ENCODE measurements at places on chromosomes 4 and X. TPM values are rescaled to one million over a fixed set of nuclear protein-coding genes. Genes with fewer than 3 reads are reported as not detected.

DNA sequence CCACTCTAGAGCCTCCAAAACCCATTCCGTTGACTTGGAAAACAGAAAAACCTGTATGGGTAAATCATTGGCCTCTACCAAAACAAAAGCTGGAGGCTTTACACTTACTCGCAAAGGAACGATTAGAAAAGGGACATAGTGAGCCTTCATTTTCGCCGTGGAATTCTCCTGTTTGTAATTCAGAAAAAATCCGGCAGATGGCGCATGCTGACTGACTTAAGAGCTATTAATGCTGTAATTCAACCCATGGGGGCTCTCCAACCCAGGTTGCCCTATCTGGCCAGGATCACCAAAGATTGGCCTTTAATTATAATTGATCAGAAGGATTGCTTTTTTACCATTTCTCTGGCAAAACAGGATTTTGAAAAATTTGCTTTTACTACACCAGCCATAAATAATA, 60.8 kb downstream of the ZNF732 start:
- DNase-seq = peak; percentile 35
- no peaks in the 10 kb centered on the region for H3K27me3 ChIP-seq
- no peak overlapping the region for H3K27ac ChIP-seq
- no peak overlapping the region for H3K4me3 ChIP-seq
- H3K36me3 ChIP-seq = no peaks in the 10 kb centered on the region
- H3K4me1 ChIP-seq = no peaks in the 10 kb centered on the region

KDR gene
- polyA plus RNA-seq = 80.5 TPM

- no peaks in the 10 kb centered on the region for H3K27me3 ChIP-seq
- DNase-seq = no peak
- H3K4me3 ChIP-seq = no peak overlapping the region
- H3K27ac ChIP-seq = no peak overlapping the region
- H3K4me1 ChIP-seq = peaks cover 15% of the 10 kb centered on the region
Measured at GRCh38 chr4:103073792-103074438, 2.6 kb downstream of the SLC9B2 start.

GRCh38 chrX:1658071-1658491, 43.2 kb downstream of the ASMT start:
- H3K27ac ChIP-seq = peak overlapping the region; percentile 38
- peak overlapping the region; percentile 60 for H3K4me3 ChIP-seq
- peaks cover 8% of the 10 kb centered on the region for H3K4me1 ChIP-seq
- H3K36me3 ChIP-seq = no peaks in the 10 kb centered on the region
- no peaks in the 10 kb centered on the region for H3K27me3 ChIP-seq

- no peak overlapping the region for H3K27ac ChIP-seq
- no peaks in the 10 kb centered on the region for H3K36me3 ChIP-seq
- no peak overlapping the region for H3K4me3 ChIP-seq
Measured at GRCh38 chr4:130825284-130825683, 1729.3 kb downstream of the C4orf33 start.

GRCh38 chr4:138236037-138236436, 6.1 kb downstream of the SLC7A11 start:
- DNase-seq = no peak
- peak overlapping the region; percentile 89 for H3K27ac ChIP-seq
- H3K27me3 ChIP-seq = no peaks in the 10 kb centered on the region
- H3K4me1 ChIP-seq = peaks cover 48% of the 10 kb centered on the region
- no peaks in the 10 kb centered on the region for H3K36me3 ChIP-seq

TLR6 gene
- polyA plus RNA-seq = 0.16 TPM

DNA sequence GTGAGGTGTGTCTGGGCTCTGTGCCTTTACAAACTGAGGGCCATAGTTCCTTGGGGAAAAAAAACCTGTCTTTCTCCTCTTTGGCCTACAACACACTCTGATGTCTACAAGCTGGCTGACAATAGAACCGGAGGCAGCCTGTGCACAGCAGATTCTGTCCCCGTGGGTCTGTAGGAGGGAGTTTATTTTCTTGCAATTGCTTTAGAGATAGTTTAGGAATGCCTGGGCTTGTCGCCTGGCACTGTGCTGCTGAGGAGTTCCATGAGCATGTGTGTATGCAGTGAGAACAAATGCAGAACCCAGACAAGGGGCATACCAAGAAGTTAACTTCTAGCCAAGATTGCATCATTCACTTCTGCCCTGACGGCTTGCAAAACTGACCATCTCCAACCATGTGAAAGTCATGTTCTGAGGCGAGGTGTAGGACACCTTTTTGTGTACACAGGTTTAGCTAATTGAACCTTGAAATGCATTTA, 54.1 kb downstream of the CCNI start:
- peaks cover 10% of the 10 kb centered on the region for H3K4me1 ChIP-seq
- no peak overlapping the region for H3K4me3 ChIP-seq
- DNase-seq = no peak
- H3K27me3 ChIP-seq = no peaks in the 10 kb centered on the region
- no peak overlapping the region for H3K27ac ChIP-seq
- peaks cover 26% of the 10 kb centered on the region for H3K36me3 ChIP-seq

GRCh38 chr4:84901173-84901572, 65.3 kb downstream of the WDFY3 start:
- H3K36me3 ChIP-seq = peaks cover 3% of the 10 kb centered on the region
- no peak for DNase-seq
- H3K27ac ChIP-seq = no peak overlapping the region

GRCh38 chr4:173509036-173510001, 20.7 kb downstream of the HAND2 start:
- peaks cover 14% of the 10 kb centered on the region for H3K4me1 ChIP-seq
- no peaks in the 10 kb centered on the region for H3K36me3 ChIP-seq

DNA sequence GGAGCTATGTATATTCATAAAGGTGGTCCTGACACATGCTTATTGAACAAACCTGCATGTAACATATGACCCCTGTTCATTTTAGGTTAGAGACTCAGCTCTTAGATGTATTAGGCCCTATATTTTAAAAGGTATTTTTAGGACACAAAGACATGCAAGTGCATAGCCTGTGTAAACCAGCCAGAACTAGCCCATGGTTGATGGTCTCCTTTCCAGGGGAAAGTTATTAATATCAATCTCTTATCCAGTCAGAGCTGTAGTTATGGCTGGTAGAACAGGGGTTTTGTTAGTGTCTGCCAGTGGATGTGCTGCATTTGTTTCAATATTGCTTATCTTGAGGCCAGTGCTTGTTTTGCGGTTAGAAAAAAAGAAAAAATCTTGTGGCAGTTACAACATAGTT, 488.6 kb downstream of the KCTD8 start:
- no peak overlapping the region for H3K27ac ChIP-seq
- no peaks in the 10 kb centered on the region for H3K27me3 ChIP-seq
- DNase-seq = no peak
- no peak overlapping the region for H3K4me3 ChIP-seq
- H3K4me1 ChIP-seq = no peaks in the 10 kb centered on the region
